AG08395 (cell line): ENCODE measurements at places on chromosomes 1 and 21.

DNA sequence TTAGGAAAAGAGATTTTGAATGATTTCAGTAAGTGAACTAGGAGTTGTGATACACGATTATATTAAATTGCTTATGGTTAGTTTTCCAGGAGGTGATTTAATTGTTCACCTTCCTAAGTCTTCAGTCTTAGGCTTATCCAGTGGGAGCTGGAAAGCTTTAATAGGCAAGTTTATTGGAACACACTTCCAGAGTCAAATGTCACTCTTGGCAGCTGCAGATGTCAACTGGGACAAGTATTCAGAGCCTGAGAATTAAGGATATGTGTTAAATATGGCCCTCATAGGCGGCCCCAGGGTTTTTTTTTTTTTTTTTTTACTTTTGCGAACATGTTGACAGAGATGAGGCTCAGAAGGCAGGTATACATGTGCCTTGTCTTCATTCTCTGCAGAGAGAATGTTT lies 29.2 kb downstream of the UCK2 start:
- no peak for DNase-seq

DNA sequence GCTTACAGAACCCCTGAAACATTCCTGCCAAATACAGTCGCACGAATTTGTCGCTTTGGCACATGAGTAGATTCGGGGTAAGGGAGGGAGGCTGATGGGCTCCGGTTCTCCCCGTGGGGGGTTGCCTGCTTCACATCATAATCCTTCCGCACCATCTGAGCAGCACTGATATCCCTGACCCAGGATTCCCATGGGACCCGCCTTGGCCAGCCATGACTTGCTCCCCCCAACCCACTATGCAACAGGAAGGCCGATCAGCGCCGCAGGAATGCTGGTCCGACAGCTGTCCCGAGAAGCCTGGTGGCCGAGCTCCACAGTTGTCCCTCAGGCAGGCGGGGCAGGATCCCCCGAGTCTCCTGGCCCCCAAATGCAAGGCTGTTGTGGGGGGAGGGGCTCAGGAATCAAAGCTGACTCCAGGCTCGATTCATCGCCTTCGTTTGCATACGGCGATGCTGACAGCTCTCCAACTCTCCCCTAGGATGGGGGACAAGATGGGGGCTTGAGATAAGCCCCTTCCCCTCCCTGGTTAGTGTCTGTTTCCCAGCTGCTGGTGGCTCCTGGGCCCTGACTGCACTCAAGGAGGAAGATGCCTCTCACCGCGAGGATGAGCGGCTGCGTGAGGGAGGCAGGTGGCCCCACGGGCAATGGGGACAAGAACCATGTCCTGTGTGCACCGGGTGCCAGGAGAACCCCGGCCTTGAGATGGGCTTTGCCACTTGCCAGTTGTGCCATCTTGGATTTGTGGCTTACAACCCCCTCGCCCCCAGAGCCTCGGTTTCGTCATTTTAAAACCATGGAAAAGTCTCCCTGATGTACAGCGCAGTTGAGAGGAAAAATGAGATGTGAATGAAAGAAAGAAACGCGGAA lies 9.3 kb downstream of the DRAXIN start:
- DNase-seq: no peak

GRCh38 chr1:180175806-180176205 lies 21.1 kb downstream of the QSOX1 start:
- no peak for DNase-seq

DNA sequence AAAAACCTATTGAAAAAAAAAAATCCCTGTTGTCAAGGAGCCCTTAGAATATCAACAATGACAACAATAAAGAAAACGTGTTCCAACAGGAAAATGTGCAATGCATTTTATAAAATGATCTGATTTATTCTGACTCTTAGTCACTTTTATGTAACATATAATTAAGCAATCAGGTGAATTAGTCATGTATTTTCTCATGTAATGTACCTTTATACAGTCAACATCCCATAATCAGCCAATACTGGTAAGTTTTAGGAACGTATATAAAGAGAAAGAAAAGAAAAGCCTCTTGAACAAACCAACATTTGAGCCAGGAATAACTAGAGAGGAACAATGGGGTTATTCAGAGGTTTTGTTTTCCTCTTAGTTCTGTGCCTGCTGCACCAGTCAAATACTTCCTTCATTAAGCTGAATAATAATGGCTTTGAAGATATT lies at the start of gene CLCA4:
CLCA4 (plus strand) TSS at position 292 of the 435 bp plus-strand sequence; CDS start at position 334, 42 bp downstream.
- DNase-seq: no peak

GRCh38 chr1:63813829-63814277 lies 40.0 kb downstream of the ROR1 start:
- peak; percentile 68 for DNase-seq
